ENCODE measurements at places on chromosomes 5 and 9.

DNA sequence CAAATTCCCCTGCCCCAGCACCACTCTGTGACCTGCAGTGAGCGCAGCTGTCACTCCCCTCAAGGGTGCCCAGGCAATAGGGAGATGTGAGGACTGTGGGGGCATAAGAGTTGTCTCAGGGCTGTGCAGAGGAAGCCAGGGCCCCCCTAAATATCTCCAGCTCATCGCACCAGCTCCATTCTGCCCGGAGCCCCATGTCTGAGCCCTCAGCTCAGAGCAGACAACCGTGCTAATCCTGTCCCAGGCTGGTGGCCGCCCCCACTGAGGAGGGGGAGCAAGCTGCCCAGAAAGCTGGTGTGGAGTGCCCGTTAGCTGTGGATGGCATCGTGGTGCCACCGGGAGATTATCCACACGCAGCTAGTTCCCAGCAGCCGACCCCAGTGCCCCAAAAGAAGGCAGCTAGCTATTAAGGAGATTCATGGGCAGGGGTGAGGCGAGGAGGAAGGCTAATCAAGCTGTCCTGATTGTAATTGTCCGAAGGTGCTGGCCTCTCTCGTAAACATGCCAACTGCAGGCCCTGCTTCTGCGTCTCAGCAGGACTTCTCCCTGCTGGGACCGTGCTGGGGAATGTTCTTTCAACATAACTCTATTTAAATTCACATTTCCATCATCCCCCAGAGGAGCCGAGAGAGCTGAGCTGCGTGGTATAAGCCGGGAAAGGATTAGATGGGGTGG is 17.0 kb upstream of the FIBCD1 start:
- no peak for DNase-seq

DNA sequence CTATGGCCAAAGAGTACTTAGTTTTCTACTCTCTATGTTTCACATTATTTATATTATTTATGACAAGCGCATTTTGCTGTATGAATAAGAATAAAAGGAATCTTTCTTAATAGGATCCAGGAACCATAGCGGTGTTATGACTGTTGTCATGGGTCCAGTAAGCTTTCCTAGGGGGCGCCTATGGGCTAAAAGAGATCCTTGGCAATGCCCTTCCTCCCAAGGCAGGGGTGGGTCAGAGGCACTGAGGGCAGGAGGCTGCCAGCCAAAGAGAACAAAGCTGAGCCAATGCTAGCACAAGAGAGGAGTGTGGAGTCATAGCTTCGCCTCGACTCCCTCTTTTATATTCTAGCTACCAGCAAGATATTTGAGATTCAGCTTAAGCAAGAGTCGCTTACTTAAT is 98.4 kb upstream of the GNAQ start:
- DNase-seq = no peak

DNA sequence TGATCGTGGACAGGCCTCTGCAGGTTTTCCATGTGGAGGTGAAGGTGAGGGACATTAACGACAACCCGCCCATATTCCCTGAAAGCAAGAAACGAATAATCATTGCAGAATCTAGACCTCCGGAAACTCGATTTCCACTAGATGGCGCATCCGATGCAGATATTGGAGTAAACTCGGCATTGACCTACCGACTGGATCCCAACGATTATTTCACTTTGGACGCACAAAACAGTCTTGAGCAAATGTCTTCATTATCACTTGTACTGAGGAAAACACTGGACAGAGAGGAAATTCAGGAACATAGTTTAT is 621 bp downstream of the PCDHA13 start:
- no peak for DNase-seq

DNA sequence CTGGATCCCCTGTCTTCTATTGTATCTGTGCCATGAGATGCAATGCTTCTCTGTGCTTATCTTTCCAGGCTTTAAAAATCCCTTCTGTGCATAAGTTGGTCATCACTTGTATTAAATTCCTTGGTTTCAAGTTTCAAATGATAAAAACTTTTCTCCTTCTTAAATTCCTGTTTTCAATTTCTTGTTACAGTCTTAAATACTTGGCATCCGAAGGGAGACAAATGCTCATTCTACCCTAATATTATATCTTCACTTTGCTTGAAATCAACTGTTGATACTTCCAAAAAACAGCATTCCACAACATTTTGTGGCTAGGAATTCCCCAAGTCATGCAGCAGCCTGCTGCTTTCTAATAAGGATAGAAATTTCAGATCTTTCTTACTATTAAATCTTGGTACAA is 413.2 kb upstream of the ACTBL2 start:
- no peak for DNase-seq

DNA sequence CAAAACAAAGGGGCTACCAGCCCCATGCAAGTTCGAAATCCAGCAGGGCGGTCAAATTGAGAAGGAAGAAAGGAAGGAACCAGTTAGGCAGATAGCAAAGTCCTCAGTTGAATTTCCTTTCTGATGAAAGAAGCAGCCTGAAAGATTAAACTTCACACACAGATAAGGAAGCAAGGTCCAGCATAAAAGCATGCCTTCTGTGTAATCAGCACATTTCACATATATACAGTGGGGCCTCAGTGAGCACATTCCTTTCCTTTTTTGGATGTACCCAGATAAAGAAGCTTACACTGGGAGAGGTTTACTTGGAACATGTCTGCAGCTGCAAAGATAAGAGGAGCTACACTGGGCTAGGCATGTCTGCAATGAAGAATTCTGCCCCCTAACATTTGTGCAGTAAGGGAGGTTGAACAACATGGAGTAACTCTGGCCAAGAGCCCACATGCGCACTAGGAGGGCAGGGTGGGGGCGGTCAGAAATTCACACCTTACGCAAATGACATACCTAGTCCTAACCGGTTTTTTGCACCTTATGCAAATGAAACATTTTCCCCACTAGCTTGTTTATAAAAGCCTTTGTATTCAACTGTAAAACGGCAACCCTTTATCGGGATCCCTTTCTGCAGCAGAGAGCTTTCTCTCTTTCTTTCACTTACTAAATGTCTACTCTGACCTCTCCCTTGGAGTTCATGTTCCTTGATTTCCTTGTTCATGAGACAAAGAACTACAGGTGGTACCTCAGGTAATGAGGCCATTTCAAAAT is 149.7 kb upstream of the FBXL17 start:
- no peak for DNase-seq

- DNase-seq = no peak
Observed at GRCh38 chr5:115337882-115338281, 41.4 kb upstream of the CCDC112 start.
